Femur (tissue), 1 donor: ENCODE measurements at places on chromosomes 2 and 18.

GRCh38 chr18:48791636-48792105 lies 159.1 kb downstream of the SMAD7 start:
- DNase-seq = no peak

DNA sequence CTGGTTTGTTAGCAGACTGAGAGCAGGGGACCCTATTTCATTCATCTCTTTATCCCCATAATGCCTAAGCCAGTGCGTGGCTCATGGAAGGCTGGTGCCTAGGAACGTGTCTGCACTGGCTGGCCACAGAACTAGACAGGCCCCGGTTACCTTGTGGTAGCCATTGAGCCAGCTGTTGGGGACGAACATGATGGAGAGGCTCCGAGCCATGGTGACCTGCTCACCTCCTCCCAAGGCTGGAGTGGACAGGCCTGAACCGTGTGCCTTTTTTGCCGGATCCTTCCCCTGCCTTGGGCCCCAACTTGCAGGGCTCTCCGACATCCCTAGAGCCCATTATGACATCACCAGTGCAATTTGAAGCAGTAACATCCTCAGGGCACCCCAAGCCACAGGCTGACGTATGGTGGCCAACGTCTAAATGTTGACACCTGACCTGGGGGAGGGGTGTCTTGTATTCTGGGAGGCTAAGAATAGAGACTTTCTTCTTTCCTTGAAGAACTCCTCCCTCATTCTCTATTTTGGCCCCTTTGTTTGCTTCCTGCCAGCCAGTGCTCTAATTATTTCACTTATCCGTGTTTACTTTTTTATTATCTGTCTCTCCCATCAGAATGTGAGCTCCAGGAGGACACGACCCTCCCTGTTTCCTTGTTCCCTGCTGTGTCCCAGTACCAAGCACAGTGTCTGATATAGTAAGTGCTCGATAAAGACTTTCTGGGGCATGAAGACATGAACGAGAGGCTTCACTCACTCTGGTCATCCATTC lies 12.2 kb upstream of the DNPEP start:
- no peak for DNase-seq

DNA sequence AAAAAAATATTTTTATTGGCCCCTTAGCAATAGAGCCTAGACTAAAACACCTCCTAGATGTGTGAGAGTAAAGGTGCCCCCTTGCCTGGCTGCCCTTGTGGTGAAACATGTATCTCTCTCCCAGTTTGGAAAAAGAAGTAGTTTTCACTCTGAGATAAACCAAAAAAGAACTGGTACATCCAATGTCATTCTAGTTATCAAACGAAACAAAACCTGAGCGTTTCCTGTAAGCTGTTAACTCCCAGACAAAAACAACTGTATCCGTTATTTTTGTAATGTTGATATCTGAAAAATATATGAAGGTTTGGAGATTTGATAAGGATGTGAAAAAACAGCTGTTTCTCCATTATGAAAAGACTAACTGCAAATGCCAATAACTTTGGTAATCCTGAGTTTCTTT lies 24.3 kb downstream of the HEATR5B start:
- no peak for DNase-seq

DNA sequence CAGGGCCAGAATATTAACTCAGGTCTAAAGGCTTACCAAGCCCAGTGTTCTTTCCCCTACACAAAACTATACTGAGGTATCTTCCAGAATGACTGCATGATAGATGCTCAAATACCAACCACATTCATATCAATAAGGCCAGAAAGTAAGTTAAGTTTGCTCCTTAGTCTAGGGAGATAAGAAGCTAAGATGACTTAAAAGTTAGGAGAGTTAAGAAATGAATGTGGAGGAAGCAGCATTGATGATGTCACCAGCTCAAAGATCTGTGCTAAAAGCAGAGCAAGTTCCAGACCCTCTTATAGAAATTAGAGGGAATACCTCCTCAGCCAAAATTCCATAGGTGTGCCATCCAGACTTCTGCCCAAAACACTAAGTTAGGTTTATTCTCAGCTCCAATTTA lies 6.1 kb downstream of the PPP4R1 start:
- no peak for DNase-seq

DNA sequence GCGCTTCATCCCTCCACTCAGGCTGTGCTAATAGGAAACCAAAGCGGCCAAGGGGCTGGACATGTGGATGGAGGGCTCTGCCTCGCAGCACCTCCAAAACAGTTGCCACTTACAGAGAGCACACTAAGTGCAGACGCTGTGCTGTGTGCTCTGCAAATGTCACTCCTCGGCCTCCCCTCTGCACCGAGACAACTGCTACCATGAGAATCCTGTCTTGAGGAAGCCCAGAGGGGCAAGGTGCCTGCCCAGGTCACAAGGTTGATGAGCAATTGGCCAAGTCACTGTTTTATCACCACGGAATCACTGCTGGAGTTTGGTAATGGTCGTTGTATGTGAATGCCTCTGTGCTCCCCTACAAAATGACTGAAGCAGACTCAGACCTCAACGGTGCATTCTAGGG lies 132.2 kb downstream of the SEPTIN10 start:
- DNase-seq = no peak
